ENCODE measurements at places on chromosomes 12 and 14.

GRCh38 chr12:2616763-2617162 is 178.0 kb upstream of the FKBP4 start:
- DNase-seq = no peak

DNA sequence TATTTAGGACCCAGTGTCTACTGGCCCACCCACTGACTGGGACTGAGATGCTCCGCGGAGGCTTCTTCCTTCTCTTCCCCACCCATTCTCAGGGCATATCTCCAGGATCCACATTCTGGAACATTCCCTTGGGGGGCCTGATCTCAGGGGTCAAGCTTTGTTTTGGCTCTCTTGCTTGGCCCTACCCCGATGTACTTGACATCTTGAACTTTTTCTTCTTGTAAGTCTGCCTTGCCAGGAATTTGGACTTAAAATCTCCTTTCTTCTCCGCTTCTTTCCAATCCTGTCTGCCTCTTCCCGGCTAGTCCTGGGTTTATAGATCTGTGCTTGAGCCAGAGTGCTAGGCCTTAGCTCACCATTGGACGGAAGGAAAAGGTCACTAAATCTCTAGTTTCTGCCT is 22.1 kb downstream of the DACT1 start:
- no peak for DNase-seq

- no peak for DNase-seq
Measured at GRCh38 chr14:91473046-91473445, 37.1 kb downstream of the PPP4R3A start.

- DNase-seq = no peak
Measured at GRCh38 chr12:120801146-120801545, 75.5 kb downstream of the ACADS start.

DNA sequence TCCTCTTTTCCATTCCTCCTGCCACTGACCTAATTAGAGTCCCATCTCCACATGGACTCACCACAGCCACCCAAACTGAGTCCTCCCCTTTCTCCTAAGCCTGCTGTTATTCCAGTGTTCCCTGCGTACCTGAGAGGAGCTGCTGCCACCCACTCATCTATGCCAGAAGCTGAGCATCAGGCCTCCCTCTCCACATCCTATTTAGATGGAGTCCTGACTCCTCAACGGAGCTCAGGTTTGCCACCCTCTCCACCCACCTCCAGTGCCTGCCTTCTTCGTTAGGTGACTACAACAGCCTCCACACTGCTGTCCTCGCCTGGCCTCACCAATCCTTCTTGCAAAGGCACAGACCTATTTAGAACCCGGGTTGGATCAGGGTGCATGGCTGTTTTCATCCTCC is 15.2 kb upstream of the ABHD12B start:
- no peak for DNase-seq

DNA sequence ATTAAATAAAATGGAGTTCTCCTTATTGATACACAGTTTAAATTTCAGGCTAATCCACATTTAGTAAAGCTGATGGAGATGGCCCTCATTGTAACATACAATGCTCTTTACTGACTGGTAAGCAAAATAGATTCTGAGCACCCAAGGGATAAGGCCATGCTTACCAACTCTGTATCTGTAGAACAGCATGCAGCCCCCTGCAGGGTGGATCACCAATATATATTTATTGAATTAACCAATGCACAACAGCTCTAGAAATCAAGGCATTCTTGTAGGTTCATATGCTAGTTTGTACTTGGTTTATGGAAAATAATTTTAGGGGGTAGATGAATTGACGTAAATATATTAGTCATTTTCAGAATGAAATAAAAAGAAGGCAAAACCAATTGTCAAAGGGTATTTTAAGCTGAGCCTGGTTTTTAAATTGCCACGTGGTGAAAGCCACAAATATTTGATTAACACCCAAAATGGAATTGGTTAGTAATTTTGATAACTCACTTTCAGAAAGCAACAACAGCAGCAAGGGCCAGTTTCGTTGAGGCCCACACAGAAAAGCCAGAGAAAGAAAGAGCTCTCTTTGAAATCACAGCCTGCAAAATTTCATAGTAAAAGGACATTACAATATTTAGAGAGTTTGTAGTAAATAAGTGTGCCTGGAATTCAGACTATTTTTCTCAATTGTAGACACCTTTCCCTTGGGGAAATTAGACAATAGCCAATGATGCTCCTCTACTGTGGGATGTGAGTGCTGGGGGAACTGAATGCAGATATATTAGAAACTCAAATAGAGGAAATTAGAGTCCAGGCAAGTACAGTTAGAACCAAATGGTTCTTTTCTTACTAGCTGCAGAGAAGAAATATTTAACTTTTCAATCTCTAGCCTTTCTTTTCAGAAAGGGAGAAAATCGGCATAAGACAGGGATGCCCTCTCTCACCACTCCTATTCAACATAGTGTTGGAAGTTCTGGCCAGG is 216.2 kb upstream of the ABCD2 start:
- DNase-seq = no peak

- no peak for DNase-seq
Measured at GRCh38 chr14:104433401-104434213, 146.0 kb upstream of the C14orf180 start.

GRCh38 chr14:27181333-27181732 is 583.5 kb upstream of the NOVA1 start:
- no peak for DNase-seq

DNA sequence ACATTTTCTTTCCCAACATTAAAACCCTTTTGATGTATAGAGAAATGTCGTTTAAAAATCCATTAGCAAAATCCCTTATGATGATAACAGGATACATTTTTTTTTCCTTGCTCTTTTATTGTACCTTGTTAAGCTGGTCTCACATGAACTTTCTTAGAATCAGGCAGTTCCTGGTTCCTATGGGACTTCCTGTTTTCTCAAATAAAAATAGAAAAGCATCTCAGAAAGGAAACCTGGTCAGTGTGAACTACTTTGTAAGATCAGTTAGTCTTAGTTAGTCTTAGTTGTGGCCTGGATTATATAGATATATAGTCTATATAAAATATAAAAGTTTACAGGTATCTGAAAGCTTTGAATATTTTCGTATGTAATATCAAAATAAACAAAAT is 40.3 kb downstream of the LEMD3 start:
- no peak for DNase-seq

DNA sequence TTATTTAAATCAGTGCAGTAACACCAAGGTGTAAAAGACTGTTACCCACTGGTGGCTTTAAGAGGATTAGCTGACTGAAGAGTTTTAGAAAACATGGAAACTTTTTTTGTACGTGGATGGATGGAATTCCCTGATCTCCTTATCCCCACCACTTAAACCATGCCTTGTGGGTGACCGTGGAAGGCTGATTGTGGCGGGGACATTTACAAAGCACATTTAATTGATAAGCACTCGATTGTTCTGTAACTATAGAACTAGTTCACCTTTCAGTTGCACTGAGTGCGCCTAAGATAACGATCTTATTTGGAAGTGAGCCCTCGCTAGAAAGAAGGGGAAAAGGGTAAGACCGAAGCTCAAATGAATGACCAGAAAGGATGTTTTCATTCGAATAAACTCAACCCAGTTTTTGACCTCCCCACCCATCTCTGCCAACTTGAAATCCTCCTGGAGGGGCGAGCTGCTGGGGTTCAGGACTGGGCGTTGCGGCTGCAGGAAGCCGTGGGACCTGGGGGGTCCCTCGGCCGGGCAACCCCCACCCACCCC is 688 bp upstream of the RASSF3 start:
- DNase-seq = no peak

GRCh38 chr12:42552822-42553221 is 36.7 kb downstream of the PRICKLE1 start:
- no peak for DNase-seq

Measured in NCI-H524 treated with DMSO at 0.1 percent for 48 hours (cell line).